Endothelial cell (in vitro differentiated cells): ENCODE measurements at places on chromosomes 12 and 14. TPM values are rescaled to one million over a fixed set of nuclear protein-coding genes. Genes with fewer than 3 reads are reported as not detected.

Gene DACT1
- total RNA-seq: 2.0 TPM

Gene CLEC2A
- total RNA-seq: not detected

Gene PRH2
- not detected for total RNA-seq

Gene ANKRD33
- 0.31 TPM for total RNA-seq

Gene SMCO2
- total RNA-seq: 0.46 TPM

Gene SLC2A3
- 562 TPM for total RNA-seq

Gene GNG2
- total RNA-seq: 80.8 TPM

Gene BHLHE41
- 4.0 TPM for total RNA-seq

Gene ALDH2
- total RNA-seq: 98.5 TPM

Gene CCDC88C
- total RNA-seq: 48.2 TPM

Gene PDE6H
- total RNA-seq: not detected

Gene ART4
- total RNA-seq: 3.5 TPM

Gene CRIP1
- 2.5 TPM for total RNA-seq

Gene LTB4R2
- total RNA-seq: 13.3 TPM

Gene RNASE13
- not detected for total RNA-seq

Gene TMEM52B
- not detected for total RNA-seq

Gene NTS
- total RNA-seq: 79.2 TPM

Gene VDR
- 2.3 TPM for total RNA-seq

Gene NOVA1
- total RNA-seq: 21.8 TPM

Gene SALL2
- total RNA-seq: 38.4 TPM

Gene ANO4
- 1.1 TPM for total RNA-seq

Gene FLRT2
- 7.8 TPM for total RNA-seq

Gene CLEC1A
- total RNA-seq: 29.3 TPM

Gene PPP4R4
- total RNA-seq: 0.18 TPM

Gene MYO1H
- total RNA-seq: 4.4 TPM

Gene MSI1
- total RNA-seq: 27.6 TPM
